ENCODE measurements at places on chromosomes 2 and 18.

- no peak for DNase-seq
Measured at GRCh38 chr2:1728821-1729220, 15.5 kb downstream of the PXDN start.

DNA sequence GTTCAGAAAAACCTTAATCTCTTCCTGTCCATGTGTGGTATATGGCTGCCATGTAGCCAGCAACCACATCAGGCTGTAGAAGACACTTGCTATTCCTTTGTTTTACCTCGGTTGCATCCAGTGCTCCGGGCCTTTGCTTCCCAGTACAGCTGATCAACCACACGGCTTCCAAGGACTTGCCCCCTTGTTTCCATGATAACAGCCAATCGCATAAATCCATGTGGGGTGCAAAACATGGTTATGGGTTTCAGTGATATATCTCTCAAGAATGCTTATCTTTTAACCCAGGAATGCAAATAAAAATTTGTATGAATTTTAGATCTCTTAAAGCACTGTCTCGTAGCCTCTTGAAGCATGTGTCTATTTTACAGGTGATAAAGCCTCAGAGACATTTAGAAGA lies 118.3 kb downstream of the MGAT5 start:
- DNase-seq, result no peak

- DNase-seq, result no peak
Measured at GRCh38 chr2:24021122-24021998, 11.5 kb downstream of the MFSD2B start.

DNA sequence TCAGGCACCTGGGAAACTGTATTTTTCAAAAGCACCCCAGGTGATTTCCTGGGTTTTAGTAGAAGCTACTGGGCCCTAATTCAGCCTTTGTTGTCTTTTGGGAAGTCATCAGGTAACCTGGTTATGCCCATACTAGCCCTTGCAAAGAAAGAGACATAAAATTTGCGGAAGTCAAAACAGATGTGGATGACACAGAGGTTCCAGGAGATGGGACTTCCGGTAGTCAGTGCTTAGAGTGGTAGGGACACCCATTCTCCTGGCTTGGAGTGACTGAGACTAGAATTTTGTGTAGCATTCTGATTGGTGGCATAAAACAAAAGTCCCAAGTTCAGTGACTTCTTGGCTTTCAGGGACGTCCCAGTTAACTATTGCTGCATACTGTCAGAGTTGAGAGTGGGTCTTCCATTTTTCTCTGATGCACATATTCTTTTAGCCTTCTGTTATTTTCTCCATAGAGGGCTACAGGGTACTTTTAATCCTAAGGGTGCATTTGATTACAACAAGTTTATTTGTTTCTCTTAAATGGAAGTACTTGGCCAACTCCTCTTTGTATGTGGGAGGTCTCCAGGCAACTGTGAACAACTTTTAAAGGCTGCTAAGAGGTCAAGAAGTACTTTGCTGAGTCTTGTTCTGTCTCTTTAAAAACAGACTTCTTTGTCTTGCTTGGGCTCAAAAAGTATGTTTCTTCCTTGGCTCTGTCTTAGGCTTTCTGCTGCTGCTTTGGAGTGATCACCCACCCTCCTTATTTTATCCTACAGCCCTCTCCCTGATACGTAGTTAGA lies 8.8 kb downstream of the NAB1 start:
- no peak for DNase-seq

GRCh38 chr2:137096693-137097092 lies 331.3 kb downstream of the THSD7B start:
- no peak for DNase-seq

DNA sequence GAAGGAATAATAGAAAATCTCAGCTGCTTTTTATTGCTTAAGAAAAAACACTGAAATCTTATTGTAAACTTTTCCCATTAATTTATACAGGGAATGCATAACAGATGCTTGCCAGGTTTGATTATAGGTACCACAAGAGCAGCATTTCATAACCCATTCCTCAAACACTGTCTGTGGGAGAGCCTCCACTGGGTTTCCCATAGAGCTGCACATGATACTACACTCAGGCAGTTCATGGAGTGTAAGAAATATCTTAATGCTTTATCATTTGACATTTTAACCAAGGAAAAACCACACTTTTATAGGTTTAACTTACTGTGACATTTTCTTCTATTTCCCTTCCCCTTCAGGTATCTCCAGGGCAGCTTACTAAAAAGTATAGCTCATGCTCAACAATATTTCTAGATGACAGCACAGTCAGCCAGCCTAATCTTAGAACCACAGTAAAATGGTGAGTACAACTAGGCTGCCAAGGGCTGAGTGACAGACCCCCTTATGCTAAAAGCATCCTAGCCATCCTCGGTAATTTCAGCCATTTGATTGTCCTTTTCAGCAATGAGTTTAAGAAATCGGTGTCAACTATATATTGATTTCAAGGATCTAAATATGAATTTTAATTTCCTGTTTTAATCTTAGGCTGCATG lies 22.3 kb downstream of the CCNYL1 start:
- no peak for DNase-seq

DNA sequence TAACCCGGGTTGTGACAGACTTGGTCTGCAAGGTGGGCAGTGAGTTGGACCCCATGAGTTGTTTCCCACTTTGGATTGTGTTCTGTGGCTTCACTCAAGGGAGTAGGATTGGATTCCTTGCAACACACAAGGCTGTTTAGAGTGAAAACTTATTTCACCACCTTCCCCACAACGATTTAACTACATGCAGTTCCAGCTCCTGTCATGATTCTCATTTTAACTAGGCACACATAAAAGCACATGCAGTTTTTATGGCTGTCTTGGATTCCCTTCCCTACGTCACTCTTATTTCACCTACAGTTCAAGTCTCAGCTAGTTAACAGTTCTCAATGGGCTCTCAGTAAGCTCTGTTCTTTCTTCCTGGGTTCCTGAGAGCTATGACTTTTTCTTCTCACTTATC lies 15.9 kb downstream of the EFEMP1 start:
- DNase-seq, result no peak

DNA sequence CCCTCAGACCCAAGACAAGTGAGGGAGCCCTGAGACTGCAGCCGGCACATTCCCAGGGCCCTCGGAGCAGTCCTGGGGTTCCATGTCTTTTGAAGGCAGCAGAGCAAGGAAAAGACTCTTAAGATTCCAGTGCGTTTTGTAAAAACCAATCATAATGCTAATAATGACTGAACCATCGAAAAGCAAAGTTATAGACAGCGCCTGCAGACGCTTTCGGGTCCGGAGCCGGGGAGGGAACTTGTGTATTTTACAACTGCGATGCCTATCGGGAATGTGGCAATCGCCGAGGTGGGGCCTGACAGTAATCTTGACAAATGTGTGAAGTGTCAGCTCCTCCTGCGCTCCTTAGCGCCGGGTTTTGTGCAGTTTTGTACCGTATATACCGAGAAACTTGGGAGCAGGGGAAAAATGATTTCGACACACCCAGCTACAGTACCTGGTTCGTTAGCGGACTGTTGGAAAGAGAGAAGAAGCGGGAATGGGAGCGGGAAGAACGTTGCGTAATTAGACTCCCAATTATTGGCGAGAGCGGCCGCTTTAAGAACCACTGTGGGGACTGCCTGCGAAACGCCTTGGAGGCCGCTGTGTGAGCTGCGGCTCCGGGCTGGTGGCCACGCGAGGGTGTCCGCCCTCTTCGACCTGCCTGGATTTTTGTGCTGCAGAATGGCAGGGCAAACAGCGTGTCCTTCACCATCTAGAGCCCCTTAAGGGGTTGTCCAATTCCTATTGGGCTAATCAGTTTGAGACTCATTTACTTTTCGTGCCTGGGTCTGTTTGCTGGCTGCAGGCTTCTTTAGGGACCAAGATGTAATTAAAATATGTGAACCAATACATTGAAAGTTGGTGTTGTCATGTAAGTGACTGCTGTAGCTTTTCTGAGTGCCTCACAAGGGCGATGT lies 2.4 kb downstream of the EPAS1 start:
- DNase-seq, result no peak

GRCh38 chr2:75560768-75561565 lies at the start of gene EVA1A:
EVA1A (minus strand) TSS chr2:75560939; CDS start chr2:75518140, 42,799 bp downstream.
- no peak for DNase-seq

DNA sequence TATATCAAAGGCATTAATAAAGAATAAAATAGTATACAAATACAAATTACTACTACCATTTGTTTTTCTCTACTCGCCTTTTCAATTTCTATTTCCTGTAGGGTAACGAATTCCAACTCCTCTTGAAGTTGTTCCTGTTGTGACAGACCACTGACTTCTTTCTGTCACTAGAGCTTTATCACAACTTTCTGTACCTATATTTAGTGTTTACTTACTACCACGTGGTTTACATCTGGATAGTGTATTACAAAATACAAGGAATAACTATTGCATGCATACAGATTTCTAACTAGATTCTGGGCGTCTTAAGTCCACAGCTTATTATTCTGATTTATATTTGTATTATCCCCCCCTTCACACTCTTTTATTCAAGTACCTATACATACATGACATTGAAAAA lies 22.3 kb downstream of the NBAS start:
- no peak for DNase-seq

DNA sequence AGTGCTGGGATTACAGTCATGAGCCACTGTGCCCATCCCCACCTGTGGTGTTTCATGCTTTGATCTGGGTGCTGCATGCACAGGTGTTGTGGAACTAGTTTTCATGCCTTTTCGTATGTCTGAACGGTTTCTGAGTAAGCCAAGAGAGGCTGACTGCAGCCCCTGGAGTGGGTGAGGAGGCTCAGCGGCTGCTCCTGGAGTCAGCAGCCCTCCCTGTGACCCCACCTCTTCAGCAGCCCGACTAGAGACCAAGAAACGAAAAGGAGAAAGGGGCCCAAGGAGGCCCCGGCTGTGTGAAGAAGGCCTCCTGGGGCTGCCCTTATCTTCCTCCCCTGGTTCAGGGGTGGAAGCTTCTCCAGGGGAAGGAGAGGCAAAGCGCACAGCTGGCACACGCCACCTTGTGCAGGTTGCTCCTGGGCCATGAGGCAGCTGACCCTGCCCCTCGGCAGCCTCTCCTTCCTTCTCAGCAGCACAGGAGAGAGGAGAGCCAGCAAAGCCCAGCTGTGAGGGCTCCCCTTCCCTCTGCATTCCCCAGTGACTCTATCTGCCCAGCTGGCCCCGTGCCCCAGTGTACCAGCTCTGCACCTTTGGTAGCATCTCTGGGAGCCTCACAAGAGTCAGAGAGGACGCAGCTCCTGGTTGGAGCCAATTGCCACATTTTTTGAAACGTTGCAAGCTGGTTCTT lies 182.5 kb upstream of the HS6ST1 start:
- DNase-seq, result no peak

DNA sequence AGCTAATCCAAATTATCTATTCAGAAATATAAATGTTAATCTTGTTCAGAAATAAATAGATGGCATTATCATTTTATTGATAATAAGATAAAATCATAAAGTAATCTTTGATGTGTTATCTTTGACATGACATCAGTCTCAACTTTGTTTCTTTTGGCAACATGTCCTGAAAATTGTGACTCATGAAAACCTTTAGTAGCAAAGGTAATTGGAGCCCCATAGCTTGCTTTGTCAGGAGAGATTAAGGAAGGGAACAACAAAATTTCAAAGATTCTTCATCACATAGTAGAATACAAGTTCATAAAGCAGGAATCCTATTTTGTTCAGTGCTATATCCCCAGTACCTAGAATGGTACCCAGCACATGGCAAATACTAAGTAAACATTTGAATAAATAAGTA lies 165.4 kb downstream of the KCNE4 start:
- no peak for DNase-seq

DNA sequence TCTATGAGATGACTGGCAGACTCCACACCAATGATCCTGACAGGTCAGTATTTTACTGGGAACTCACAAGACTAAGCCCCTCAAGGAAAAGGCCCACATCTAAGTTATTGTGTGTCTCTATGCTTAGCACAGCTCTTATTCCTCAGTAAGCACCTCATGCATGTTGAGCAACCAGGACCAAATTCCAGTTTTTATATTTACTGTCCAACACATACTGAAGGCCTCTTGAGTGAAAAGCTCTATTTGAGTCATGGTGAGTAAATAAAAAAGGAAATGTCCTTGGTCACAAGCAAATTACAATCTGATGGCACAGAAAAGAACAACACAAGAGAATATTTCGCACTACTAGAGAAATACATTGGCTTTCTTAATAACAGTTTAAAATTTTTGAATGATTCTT lies 87.9 kb upstream of the ETAA1 start:
- no peak for DNase-seq

- no peak for DNase-seq
Measured at GRCh38 chr2:164242409-164242808, 378.9 kb downstream of the GRB14 start.

DNA sequence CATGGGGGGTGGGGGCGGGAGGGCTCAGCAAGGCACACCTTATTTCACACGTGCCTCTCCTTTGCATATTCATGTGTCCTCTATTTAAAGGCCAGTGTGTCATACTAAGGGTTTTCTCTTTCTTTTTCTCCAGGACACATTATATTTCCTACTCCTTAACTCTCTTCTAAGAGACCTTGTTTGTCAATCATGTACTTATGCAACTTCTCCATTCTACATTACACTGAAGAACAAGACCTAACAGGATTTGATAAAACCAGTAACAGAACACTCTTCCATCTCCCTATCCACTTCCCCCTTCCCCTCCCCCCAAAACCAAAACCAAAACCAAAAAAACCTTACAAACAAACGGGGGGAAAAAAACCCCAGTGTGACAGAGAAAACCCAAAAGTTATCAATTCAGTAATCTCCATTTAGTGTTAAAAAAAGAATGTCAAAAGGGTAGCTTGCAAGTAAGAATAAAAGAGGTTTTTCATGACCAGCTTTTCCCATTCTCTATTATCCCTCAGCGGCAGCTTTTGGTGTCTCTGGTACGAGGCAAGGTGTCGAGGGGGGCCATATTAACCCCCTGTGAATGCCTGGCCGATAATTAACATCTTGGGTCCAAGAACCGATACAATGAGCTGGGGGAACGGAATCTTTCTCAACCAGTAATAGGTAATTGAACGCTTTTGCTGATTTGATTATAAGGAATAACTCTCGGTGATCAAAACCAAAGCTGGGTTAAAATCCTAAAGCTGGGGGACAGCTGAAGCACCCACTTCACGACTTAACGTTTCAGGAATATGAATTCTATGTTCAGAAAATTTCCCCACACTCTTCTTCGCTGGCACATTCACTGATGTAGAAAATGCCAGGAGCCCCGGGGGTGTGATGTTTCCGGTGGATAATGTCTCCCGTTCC lies 191.0 kb upstream of the TCF4 start:
- no peak for DNase-seq

- peak; percentile 27 for DNase-seq
Measured at GRCh38 chr2:156399950-156400705, 36.1 kb upstream of the GPD2 start.

Measured in D721Med (cell line).